ENCODE measurements at places on chromosomes 3 and 15.

- no peak for DNase-seq
Observed at GRCh38 chr3:130850843-130851242, 43.0 kb upstream of the ATP2C1 start.

DNA sequence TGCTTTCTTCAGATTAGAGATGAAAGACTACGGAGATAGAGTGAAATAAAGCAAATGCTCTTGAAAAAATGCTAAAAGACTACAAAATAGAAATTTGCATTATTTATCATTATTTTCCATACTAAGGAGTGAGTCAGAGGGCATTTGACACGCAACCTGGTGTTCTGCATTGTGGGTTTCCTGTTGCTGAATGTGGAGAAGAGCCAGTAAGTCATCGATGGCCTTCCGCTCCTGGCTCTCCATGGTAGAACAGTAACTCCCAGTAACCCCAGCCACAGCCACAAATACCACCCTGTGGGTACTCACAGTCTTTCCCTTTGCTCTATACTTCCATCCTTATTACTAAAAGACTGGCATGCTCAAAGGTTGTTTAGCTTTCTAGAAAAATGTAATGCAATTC lies 61.5 kb downstream of the CGGBP1 start:
- peak; percentile 48 for DNase-seq

DNA sequence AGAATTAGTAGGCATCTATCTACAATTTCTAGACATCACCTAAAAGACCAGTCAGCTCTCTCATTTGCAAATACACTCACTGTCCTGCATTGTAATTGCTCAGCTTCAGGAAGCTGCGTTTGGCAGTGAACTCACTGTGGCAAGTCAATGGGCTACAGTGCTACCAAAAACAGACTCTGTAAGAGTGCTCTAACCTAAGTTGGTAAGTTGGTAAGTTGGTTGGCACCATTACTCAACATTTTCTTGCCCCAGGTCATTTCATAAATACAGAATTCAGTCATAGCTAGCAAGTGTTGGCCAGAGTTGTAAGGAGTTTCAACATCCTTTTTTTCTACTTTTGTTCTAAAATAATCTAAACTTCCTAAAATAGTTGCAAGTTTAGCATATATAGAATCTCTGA lies 466.3 kb downstream of the NAALADL2 start:
- no peak for DNase-seq

DNA sequence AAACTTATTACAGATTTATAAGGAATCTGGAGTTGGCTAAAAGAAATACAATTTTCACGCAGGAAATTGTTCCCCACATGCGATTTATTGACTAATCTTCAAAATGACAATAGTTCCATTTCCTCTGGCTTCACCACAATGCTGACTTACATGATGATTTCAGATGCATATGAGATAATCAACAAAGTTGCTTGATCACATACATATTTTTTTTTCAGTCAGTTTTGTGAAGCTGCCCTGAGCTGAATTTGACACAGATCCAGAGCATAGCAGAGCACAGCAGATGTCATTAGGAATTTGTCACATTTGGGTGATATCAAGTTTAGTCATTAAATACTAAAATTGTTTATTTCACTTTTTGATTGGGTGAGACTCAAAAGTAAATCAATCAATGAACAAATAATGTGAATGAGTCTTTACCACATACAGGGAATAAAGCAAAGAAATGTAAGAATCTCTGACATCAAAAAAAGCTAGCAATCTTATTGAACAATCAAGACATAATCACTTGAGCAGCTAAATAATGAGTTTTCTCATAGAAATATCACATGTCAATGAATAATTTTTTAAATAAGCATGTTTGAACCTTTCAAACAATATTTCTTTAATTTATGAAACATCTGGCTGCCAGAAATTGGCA lies 18.3 kb downstream of the CPB1 start:
- no peak for DNase-seq

DNA sequence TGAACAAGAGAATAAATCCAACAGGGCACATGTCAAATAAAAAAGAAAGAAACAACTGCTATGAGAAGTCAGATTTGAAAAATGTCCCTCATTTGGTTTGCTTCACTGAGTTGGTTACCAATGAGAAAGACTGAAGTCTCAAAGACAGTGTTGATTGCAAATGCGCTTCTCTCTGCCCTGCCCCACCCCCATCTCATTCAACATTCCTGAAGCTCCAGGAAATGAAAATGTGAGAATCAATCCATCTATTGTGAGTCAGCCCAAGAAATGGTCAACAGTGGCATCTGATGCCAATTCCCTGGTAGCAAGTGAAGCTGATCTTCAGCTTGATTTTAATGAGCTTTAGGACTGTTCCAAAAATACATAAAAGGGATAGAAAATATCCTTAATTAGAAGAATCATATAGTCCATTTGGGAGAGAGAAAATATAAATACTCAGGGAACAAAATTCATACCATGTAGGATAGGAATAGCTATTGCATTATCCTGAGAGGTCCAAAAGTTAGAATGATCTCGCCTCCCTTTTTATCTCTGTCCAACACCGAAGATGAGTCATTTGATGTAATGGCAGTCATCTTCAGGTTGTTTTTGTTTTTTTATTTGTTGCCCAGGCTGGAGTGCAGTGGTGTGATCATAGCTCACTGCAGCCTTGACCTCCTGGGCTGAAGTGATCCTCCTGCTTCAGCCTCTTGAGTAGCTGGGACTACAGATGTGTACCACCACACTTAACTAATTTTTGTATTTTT lies 200.3 kb upstream of the UMPS start:
- DNase-seq: no peak

GRCh38 chr3:58722561-58722960 lies 56.0 kb upstream of the FAM3D start:
- no peak for DNase-seq

DNA sequence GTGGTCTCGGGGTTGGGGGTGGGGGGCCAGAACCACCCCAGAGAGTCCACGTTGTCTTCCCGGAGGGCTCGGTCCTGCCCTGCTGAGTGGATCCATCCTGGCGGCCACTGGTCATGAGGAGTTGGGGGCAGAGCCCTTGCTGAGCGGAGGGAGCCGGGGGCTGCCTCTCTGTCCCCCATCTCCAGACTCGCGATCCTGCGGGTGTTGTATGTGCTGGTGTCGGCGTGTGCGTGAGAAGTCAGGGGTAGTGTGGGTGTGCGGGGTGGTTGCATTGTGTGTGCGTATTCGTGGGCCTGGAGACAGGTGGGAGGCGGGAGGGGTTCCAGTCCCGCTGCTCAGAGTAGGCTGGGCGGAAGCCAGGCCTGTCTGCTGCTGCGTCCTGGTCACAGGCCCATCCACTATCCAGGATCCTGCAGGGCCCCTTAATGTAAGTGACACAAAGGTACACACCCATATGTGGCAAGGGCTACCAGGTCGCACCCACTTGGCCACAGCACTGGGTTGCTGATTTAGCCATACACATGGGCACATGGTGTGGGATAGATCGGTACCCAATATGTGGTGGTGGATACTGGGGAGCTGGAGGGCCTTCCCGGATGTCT lies 30.7 kb downstream of the NBEAL2 start:
- DNase-seq: peak; percentile 8

- no peak for DNase-seq
Observed at GRCh38 chr3:36647423-36647853, 116.9 kb downstream of the DCLK3 start.

DNA sequence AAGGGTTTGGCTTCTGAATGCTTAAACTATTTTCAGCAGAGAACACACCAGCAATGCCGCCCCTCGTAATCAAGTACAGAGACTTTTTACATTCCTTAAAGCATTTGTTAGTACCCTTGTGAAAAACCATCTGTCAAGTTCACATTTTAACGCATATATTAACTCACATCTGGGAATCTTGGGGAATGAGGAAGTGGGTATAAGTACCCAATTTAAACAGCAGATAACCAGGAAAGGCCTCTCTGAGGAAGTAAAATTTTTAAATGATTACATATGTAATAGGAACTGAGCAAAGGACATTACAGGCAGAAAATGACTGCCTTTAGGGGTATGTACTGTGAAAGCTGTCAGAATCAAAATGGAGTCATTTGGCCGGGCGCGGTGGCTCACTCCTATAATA lies 12.8 kb upstream of the CFAP44 start:
- DNase-seq: no peak

DNA sequence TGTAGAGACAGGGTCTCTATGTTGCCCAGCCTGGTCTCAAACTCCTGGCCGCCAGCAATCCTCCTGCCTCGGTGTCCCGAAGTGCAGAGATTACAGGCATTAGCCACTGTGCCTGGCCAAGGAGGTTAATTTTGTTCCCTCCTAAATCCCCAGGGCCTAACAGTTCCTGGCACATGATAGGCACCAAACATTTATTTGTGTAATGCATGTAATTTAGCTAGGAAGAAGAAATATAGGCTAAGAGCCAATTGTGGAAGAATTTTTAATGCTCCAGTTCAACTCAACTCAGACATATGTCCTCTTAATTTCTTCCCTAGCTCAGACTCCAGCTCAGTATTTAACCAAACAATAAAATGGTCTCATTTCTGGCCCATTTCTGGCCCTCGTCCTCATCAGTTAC lies 7.7 kb upstream of the ZNF592 start:
- DNase-seq: no peak

GRCh38 chr3:59809016-59809415 lies 759.2 kb upstream of the CFAP20DC start:
- DNase-seq: no peak

DNA sequence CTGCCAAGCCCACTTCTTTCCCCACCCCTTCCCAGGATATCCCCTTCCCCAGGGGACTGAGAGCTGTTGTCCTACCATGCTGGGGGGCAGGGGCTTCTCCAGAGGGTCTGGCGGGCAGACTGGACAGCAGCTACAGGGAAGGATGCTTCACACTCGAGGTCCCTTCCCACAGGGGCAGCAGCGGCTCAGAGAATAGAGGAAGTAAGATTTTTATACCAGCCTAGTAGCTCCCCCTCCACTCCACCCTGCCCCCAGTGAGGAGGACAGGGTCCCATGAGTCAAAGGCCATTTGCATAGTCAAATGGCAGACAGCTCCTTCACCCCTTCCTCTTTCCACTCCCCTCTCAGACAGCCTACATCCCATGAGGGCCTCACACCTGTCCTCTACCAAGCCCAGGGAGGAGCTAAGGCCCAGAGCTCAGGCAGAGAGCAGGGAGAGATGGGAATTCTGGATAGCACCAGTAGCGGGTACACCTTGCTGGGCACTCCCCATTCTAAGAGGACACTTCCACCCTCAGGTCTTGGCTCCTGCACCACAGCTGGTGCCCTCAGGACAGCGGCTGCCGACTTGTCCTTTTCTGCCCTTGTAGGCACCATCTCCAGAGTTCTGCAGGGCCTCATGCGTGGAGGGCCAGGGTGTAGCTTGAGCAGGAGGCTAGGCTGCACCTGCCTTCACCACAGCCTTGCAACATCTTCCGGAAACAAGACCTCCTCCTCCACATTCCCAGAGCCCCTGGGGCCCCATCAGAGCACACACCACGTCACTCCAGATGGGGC lies at the start of gene TLR9:
Gene TLR9 (minus strand): TSS at position 194 of the 777 bp plus-strand sequence. CDS start 116 bp downstream, at position 78.
- DNase-seq: no peak

DNA sequence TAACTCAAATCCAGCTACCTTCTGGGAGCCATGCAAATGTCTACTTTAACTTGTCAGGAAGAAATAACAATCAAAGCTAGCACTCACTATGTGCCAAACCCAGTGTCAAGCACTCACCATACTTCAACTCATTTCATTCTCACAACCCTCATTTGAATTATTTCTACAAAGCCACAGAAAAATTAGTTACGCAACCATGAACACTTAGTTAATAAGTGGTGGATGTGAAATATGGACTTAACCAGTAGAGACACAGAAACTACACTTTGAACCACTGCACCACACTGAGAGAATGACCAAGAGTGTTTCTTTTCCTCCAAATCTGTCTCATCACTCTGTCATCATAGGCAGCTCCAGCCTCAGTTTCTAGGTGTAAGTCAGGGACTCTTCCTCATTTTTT lies 91.0 kb upstream of the MBNL1 start:
- DNase-seq: no peak

DNA sequence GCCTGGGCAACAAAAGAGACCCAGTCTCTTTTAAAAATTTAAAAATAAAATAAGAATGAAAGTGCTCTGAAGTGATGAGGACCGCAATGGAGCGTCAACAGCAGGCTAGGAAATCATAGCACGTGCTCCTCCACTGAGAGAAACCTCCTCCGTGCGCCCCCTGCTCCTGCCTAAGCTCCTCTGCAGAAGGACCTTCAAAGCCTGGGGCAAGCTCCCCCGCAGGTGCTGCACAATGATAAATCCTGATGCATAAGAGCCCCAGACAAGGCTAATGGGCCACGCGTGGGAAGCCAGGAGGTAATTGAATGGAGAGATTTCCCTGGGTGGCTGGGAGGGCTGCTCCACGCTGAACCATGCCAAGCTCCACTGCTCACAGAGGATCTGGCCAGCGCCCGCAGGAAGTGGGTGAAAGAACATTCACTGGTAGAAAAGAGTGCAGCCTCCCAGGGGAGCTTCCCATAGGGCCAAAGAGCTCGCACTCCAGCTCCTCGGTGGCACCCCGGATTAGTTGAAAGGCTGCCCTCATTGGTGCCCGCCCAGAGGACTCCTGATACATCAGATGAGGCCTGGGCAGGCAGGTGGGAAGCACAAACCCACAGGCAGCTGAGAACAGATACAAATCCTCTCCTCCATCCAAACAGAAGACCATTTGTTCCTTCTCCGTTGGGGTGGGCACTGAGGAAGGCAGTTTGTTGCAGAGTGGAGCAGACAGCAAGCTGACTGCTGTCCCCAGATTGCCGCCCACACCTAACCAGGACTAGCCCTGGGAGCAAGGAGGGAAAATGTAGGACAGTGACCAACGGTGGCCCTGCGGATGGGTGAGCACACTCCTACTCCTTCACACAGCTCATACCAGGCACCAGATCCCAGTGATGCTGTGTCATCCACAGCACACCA lies 52.5 kb downstream of the CPN2 start:
- no peak for DNase-seq

GRCh38 chr3:117928836-117929235 lies 1105.8 kb downstream of the IGSF11 start:
- no peak for DNase-seq

DNA sequence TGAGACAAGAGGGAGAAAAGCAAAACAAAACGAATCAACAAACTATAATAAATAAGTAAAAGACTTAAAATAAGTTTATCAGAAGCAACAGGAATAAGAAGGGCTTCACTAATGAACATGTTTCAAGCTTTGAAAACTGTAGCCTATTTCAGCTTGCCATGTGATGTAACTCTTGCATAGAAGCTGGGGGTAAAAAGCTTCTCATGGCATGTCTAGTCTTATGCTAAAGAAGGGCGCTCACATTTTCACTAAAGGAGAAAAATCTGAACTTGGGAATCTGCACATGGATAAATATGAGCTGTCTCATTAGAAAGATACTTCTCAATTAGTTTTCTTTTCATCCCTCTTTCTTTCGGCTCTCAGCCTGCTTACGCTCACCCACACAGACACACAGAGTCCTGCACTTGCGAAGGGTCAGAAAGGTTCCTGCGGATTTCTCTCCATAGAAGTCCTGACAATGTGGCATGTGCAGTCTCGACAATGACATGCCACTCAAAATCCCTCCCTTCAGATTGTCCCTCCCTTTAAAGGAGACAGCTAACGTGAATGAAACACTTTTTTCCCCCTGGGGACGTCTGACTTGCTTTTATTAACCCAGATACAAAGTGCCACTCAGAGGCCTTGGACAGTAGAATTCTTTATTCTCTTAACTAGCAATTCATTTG lies 568.9 kb upstream of the NR2F2 start:
- no peak for DNase-seq

- DNase-seq: peak; percentile 3
Observed at GRCh38 chr3:151379083-151379734, 5.3 kb downstream of the P2RY12 start.

Data from stimulated activated CD4-positive, alpha-beta T cell treated with anti-CD3 and anti-CD28 coated beads, Interleukin-1b, Interleukin-23, amount 100 ng/mL, for 48 hours (primary cell).